ENCODE measurements at places on chromosomes 3 and 15.
A peak's percentile ranks its signal among the peaks of the same experiment; 100 is the strongest.

DNA sequence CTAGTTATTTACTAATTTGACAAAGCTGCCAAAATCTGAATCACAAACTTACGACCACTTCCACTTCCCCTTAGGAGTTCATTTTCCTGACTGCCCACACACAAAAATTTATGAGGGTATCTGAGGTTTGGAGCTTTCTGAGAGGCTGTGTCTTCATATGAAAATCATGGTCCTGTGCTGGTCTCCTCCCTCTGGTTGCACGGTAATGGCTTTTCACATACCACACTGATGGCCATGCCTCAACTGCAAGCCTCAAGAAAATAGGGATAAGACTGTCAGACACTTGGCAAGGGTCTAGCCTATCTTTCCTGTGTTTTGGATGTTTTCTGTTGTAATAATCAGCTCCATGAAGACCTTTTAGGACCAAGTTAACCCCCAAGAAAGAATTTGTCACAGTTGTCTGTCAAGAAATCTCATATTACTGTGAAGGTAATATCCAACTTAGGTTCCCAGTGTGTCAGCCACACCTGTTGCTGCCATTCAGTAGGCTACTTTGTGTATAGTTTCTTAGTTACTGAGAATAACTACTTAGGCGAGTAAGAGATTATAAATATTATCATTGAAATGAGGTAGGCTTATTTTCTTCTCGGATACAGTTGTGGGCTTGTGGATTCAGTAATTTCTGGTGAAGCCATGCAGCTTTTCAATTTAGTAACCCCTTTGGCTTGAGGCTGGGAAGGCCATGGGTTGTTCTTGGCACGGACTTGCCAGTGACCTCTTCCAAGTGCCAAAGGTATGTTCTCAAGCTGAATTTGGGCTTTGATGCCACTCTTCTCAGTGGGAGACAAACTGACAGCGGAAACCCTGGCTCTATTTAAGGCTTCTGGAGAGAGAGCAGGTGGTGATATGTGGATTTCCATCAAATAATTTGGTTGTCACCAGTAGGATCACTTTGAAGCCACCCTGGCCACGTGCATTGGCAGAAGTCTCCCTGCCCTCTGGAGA lies 101.1 kb downstream of the RYR3 start:
- no peak for DNase-seq

DNA sequence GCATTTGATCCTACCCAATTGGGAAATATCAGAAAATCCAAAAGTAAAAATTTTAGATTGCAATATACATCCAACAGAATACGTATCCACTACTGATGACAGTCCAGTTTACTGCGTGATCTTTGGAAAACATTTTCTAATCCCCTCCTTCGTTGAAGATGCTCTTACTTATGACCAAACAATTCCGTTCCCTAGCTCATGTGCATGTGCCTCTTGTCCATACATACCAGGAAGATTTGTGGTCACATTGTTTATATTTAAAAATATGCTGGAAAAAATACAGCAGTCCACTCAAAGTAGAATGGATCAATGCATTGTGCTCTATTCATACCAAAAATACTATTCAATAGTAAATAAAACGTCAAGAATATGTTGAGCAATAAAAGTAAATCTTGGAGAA lies 135.3 kb downstream of the CHL1 start:
- DNase-seq: no peak

GRCh38 chr15:57313134-57313483 lies 63.2 kb upstream of the CGNL1 start:
- DNase-seq: no peak

- no peak for DNase-seq
These were observed 36.9 kb downstream of the RAB8B start for GRCh38 chr15:63226155-63226883.

DNA sequence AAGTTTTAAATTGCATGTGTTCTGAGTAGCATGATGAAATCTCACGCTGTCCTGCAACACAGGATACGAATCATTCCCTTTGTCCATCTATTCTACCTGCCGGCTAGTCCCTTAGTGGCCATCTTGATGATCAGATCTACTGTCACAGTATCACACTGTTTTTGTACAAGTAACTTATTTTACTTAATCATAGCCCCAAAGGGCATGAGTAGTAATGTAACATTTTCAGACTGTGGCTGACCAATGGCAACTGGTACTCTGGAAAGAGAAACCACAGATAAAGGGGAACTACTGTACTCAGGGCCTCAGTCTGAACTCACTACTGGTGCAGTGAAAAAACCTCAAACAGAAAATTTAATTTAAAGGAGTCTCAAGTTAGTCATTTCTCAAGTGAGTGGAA lies 127.3 kb upstream of the MRPL3 start:
- no peak for DNase-seq

DNA sequence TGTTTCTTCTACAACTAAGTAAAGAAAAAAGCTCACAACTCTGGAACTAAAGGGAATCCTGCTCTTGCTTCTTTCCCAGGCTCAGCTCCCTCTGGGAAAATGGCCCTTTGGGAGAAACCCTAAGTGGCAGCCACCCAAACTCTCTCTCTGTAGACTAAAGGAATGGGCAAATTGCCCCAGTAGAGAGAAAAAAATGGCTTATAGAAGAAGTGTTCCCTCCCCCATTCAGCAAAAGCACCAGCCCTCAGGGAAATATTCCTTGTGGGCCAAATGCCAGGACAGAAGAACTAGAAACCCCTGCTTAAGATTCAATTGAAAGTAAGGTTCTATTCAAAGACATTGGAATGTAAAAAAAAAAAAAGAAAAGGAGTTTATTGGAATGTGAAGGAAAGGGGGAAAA lies 603.7 kb upstream of the ALCAM start:
- peak; percentile 10 for DNase-seq

GRCh38 chr3:133540896-133541674 lies 32.4 kb upstream of the CDV3 start:
- no peak for DNase-seq

DNA sequence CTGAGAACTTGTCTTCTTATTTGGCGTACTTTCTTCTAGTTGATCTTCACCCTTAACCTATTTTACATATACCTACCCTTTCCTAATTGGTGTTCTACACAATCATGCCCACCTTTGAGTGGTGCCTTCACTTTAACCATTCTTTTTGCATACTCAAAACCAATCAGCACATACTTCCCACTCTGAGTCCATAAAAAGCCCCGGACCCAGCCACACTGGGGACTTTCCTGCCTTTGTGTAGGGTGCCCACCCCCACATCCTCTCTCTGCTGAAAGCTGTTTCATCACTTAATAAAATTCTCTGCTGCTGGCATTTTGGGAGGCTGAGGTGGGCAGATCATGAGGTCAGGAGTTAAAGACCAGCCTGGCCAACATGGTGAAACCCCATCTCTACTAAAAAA lies 15.9 kb upstream of the CHST2 start:
- no peak for DNase-seq

DNA sequence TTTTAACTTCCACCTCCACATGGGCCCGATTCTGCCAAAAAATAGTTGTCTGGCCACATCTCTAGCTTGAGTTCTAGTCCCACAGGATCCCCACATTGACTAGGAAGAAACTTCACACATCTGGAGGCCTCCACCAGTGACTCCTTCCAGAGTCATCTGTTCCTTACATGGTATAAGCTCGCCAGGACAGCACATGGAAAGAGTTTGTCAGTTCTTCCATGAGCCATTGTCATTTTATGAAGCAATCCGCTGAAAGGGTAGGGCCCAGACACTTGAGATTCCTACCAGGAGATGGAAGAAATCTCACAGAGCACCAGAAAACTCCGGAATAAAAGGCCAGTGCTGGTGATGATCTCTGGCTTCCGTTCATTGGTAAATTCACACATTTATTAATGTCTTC lies 350.5 kb upstream of the ICE2 start:
- peak; percentile 86 for DNase-seq

GRCh38 chr3:18238332-18238731 lies 186.8 kb downstream of the SATB1 start:
- no peak for DNase-seq

- DNase-seq: no peak
These were observed 19.2 kb upstream of the RAD18 start for GRCh38 chr3:8982509-8982908.

GRCh38 chr3:71541313-71541712 lies 42.2 kb downstream of the FOXP1 start:
- DNase-seq: no peak

DNA sequence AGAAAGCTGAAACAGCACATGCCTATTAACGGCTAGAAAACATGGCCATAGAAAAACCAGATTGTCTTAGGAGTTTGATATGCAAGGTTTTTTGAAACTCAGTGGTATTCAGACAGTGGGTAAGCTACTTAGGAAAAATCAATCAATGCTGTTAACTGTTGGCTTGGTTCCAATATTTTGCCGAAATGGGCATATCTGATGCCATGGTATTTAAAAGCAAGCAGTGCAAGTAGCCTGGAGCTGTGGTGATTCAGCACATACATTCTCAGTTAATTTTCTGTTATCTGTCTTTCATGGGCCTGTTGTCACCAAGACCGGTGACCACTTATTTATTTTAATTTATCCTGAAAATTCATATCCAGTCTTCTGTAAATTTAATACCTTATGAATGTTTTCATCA lies 17.3 kb upstream of the SUCNR1 start:
- no peak for DNase-seq

DNA sequence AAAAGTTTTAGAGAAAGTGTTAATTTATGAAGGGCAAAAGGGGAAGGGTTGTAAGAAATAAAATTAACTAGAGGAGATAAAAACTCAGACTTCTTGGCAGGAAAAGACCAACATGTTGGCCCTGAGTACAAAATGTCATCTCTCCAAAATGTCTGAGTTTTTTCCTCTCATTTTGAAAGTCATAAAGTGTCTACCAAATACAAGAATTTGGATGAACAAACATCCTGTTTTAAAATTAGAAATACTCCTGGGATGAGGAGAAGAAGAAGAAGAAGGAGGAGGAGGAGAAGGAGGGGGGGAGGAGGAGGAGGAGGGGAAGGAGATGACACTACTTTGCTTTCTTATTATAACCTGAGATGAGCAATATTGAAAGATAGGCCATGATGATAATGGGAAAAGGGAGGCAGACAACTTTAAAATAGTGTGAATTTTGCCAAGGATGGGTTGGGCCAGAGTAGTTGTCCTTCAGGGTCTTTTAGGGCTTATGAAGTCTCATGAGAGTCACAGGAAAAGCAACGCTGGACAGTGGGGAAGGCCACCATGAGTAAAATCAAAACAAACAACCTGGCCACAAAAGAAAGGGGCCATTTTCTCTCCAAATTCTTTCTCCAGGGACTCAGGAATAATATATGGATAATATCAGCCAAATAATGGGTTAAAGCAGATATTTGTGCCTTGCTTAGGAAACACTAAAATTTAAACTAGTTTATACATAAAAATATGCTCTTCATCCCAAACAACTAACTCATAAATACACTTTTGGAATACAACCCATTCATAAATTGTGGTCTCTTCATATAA lies 632.9 kb downstream of the EPHA3 start:
- no peak for DNase-seq

- peak; percentile 22 for DNase-seq
These were observed 166.7 kb downstream of the SLCO3A1 start for GRCh38 chr15:92020207-92020606.

DNA sequence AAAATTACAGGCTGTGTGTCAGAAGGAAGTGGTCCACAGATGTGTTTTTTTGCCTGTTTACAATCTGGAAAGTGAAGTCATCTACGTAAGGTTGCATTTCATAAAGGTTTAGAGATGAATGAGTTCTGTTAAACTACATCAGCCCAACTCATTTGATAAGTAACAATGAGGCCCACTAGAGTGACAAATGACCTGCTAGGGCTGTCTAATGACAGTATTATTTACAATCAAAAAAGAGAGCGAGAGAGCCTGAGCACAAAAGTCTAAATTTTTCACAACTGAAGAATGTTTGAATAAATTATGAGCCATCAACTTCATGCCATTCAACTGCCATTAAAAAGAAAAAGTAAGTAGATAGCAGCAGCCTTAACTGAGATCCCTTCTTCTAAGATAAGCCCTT lies 135.7 kb upstream of the TBL1XR1 start:
- DNase-seq: no peak

- DNase-seq: no peak
These were observed 71.0 kb downstream of the FOXP1 start for GRCh38 chr3:71512544-71512943.

DNA sequence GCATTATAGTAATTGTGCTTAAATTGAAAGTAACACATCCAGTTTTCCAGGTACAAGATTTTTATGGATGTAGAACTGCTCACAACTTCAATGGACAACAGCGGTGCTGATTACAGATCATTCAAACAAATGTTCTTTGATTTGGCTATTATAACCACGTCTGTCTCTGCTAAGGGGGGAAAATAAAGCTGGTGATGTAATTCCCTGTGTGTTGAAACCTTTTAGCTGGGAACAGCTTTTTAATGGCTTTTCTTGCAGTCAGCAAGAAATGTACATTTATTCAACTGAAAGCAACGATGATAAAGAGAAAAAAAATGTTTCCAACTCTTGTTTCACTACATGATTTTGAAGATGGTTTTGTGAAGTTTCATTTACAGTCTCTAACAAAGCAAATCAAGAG lies 431.9 kb upstream of the AGTR1 start:
- DNase-seq: no peak

GRCh38 chr3:114307832-114308231 lies 14.0 kb downstream of the TIGIT start:
- no peak for DNase-seq
